Caki2 (cell line): ENCODE measurements at places on chromosomes 5 and 9.

- no peak for DNase-seq
These were observed 63.5 kb upstream of the TBC1D2 start for GRCh38 chr9:98318834-98319478.

DNA sequence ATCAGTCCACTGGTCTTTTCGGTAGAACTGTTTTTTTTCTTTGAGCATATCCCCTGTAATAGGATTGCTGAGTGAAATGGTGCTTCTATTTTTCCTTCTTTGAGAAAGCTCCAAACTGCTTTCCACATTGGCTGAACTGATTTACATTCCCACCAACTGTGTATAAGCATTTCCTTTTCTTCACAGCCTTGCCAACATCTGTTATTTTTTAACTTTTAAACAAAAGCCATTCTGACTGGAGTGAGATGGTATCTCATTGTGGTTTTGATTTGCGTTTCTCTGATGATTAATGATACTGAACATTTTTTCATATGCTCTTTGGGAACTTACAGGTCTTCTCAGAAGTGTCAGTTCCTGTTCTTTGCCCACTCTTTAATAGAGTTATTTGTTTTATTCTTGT lies 764.7 kb downstream of the MTRR start:
- DNase-seq = peak; percentile 88

DNA sequence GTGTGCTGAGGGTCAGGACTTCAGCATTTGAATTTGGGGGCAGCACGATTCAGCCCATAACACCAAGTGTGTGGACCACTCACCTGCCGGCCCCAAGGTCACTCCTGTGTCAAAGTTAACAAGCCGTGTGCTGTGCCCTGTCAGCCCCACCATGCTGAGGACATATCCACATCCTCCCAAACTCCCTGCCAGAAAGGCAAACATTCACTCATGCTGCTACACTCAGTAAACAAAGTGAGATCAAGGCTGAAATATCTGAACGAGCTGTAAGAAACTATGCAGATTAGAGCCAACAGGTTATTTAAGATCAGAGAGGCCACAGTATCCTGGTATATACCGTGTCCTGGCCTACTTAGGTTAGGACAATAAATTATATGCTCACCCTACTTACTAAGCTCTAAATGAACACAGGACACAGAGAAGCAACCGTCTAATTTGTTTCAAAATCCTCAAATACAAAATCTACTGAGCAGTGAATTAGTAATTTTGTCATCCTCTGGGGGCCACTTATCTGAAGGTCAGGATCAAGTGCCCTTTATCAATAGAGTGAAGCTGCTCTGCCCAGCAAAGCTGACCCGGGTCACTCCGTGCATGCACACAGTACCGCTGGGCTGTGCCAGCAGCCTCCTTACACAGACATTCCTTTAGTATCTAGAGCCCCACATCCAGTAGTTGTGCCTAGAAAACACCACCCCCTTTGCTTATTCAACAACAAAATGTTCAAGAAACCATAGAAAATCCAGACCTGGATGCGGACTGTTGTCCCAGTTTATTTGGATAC lies 28.2 kb downstream of the RETREG1 start:
- DNase-seq = no peak

GRCh38 chr9:96033896-96034295 lies 158.4 kb downstream of the ERCC6L2 start:
- no peak for DNase-seq

DNA sequence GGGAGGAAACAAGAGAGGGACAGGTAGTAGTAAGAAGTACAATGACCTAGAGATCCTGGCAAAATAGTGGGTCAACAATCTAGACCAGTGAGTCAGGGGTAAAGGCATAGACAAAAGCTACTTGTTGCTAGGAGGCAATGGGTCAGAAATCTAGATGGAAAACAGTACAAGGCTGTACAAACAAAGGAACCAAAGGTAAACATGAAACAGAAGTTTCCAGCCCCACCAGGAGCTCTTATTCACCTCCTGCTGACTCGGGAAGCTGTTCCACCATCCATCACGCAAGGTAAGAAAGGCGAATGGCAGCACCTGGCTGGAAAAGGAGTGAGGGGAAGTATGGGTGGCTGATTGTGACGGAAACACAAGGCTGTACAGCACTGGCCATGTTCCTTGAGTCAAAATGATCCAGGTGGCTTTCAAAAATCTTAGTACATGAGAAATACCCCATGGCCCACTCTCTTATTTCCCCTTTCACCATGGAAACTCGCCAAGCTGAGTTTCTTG lies 70.5 kb upstream of the RAI14 start:
- no peak for DNase-seq

- no peak for DNase-seq
These were observed 169.4 kb downstream of the MAPKAP1 start for GRCh38 chr9:125537442-125538091.

DNA sequence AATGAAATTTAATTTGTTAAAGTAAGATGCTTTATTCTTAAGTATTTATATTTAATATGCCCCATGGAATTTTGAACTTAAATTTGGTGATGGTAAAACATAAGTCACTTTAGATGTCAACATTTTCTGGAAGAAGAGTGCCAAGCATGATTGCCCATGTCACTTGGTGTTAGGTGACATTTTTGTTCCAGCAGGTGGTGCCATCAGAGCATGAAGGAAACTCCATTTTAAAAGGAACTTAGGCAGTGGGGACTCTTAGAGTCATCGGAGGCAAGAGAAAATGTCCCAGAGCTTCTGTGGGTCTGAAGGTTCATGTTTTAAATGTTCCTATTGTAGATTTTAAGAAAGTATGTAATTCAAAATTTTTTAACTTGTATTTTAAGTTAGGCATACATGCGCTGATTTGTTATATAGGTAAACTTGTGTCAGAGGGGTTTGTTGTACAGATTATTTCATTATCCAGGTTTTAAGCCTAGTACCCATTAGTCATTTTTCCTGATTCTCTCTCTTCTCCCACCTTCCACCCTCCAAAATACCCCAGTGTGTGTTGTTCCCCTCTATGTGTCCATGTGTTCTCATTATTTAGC lies 789.3 kb downstream of the SEMA5A start:
- peak; percentile 34 for DNase-seq

GRCh38 chr5:131981516-131981915 lies 29.9 kb downstream of the ACSL6 start:
- no peak for DNase-seq

DNA sequence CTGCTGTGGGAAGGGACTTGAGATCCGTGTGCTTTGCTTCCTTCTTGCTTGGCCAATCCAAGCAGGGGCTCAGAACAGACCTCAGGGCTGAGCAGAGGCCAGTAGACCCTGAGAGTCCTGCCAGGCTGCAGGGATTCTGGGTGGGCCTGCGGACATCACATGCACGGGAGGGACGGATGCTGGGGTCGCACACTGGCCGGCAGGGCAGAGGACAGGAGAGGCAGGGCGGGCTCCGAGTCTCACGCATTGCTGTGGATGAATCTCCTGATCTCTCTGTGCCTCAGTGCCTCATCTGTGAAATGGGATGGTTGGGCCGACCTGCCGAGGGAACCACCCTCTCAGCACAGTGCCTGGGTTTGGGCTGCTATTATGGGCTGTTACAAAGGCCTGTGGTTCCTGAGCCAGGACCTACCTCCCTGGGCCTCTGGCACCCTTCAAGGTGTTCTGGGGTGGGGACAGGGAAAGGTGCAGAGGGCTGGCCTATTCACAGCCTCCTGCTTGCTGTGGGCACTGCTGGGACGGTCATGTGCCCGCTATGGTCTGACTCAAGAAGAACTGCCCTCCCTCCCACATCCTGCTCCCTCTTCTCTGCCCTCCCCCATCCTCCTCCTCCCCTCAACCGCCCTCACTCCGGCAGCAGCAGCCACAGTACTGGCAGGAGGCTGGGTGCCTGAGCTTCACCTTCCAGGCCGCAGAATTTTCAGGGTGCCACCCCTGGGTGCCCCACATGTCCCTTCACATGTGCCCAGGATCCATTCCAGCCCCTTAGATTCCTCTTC lies 43.3 kb downstream of the NCS1 start:
- DNase-seq = peak; percentile 58

- no peak for DNase-seq
These were observed 237.7 kb downstream of the SH3GL2 start for GRCh38 chr9:17816431-17817027.

GRCh38 chr5:60183881-60184280 lies 290.4 kb upstream of the PDE4D start:
- no peak for DNase-seq

DNA sequence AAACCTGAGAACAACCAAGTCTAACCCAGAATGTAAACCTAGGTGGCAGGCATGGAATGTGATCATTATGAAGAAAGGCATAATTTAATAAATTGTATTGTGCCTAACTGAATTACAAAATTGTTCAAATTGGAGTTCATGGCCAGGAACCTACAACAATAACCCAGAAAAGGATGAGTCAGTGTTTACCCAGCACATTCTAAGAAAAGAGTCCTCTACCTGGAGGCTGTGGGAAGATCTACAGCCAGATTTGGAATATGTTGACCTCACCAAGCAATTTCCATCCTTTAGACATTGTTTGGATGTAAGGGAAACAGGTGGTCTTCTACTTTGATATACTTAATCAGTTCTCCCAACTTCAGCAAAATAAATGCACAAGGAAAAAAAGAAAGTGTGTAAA lies 152.2 kb downstream of the TMEM161B start:
- no peak for DNase-seq

GRCh38 chr9:116646661-116647514 lies 40.2 kb upstream of the TRIM32 start:
- peak; percentile 36 for DNase-seq

DNA sequence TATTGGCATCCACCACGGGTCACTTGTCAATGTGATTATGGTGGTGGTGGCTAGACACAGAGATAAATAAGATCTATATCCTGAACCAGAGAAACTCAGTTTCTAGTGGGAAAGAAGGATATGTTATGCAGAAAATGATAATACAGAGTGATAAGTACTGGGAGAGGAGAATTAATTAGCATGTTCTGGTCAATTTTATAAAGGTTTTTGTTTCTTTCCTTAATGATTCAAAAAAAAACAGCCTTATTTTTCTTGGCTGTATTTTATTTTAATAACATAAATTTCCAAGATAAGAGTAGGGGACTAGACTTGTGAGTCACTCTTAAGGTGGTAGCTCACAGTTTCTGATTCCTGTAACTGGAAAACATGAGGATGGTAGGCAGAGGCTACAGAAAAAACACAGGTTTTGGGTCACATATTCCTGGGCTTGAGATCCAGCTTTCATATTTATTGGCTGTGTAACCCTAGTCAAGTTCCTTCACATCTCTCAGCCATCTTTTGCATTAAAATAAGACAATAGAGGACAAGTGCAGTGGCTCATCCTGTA lies 350.3 kb upstream of the RPS23 start:
- no peak for DNase-seq

GRCh38 chr9:89730715-89731114 lies 125.9 kb downstream of the GADD45G start:
- DNase-seq = no peak

GRCh38 chr5:90878081-90878480 lies 319.5 kb downstream of the ADGRV1 start:
- DNase-seq = no peak

- DNase-seq = no peak
These were observed 34.9 kb upstream of the EPB41L4B start for GRCh38 chr9:109355564-109356297.

- DNase-seq = no peak
These were observed 329.4 kb downstream of the KIF4B start for GRCh38 chr5:155342956-155343355.

GRCh38 chr9:14418301-14418940 lies 104.5 kb upstream of the NFIB start:
- DNase-seq = no peak

DNA sequence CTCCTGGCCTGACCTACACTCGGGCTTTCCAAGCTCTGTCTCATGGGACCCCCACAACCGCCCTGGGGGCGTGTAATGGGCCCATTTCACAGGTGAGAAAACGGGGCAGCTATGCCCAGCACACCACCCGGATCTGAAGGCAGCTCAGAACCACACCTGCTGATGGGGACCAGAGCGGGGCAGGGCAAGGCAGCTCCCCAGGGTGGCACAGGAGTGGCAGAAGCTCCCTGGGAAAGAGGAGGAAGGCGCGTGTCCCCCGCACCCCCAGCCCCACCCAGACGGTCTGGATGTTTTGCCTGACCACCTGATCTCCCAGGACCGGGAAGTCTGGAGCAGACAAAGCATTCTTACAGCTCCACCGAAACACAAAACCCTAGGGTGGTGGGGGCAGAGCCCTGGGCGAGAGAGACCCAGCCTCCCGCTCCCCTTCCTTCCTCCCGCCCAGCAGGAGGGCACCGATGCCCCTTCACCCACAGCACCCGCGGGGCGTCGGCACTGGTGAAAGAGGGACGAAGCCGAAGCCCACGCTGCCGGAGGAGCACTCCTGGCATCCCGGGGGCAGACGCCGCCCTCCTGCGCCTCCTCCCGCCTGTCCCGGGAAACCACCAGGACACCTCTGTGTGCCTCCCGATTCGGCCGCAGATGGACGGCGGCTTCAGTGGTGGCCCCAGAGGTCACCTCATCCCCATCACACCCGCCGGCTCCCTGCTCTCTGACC lies 14.5 kb downstream of the NOTCH1 start:
- no peak for DNase-seq

- DNase-seq = no peak
These were observed 637 bp upstream of the SMC5 start for GRCh38 chr9:70257991-70258691.
